Activated naive CD8-positive, alpha-beta T cell treated with anti-CD3 and anti-CD28 coated beads, Interleukin-2, amount 50 U/mL, for 24 hours (primary cell): ENCODE measurements at places on chromosomes 16 and 17.

GRCh38 chr16:89536371-89536770 lies 24.1 kb upstream of the RPL13 start:
- H3K27me3 ChIP-seq, result no peaks in the 10 kb centered on the region
- DNase-seq, result no peak
- peaks cover 28% of the 10 kb centered on the region for H3K36me3 ChIP-seq
- H3K27ac ChIP-seq, result no peak overlapping the region
- H3K4me3 ChIP-seq, result no peak overlapping the region

- H3K4me3 ChIP-seq, result no peak overlapping the region
- no peak overlapping the region for H3K27ac ChIP-seq
- H3K27me3 ChIP-seq, result peaks cover 3% of the 10 kb centered on the region
- no peak for DNase-seq
Measured at GRCh38 chr17:55190748-55191147, 74.0 kb upstream of the HLF start.

- H3K36me3 ChIP-seq, result no peaks in the 10 kb centered on the region
- no peak overlapping the region for H3K27ac ChIP-seq
- no peak for DNase-seq
- peaks cover 20% of the 10 kb centered on the region for H3K4me1 ChIP-seq
- no peak overlapping the region for H3K4me3 ChIP-seq
- peaks cover 31% of the 10 kb centered on the region for H3K27me3 ChIP-seq
Measured at GRCh38 chr17:48490451-48490892, 40.3 kb downstream of the HOXB1 start.

GRCh38 chr17:2705263-2705662 lies 6.3 kb downstream of the CLUH start:
- peaks cover 25% of the 10 kb centered on the region for H3K4me1 ChIP-seq
- DNase-seq, result no peak
- no peak overlapping the region for H3K27ac ChIP-seq
- H3K27me3 ChIP-seq, result no peaks in the 10 kb centered on the region
- peaks cover 26% of the 10 kb centered on the region for H3K36me3 ChIP-seq

- H3K36me3 ChIP-seq, result no peaks in the 10 kb centered on the region
- H3K27ac ChIP-seq, result no peak overlapping the region
- H3K4me3 ChIP-seq, result no peak overlapping the region
- no peaks in the 10 kb centered on the region for H3K27me3 ChIP-seq
- DNase-seq, result no peak
Measured at GRCh38 chr17:31572341-31572740, 180.9 kb downstream of the RAB11FIP4 start.

DNA sequence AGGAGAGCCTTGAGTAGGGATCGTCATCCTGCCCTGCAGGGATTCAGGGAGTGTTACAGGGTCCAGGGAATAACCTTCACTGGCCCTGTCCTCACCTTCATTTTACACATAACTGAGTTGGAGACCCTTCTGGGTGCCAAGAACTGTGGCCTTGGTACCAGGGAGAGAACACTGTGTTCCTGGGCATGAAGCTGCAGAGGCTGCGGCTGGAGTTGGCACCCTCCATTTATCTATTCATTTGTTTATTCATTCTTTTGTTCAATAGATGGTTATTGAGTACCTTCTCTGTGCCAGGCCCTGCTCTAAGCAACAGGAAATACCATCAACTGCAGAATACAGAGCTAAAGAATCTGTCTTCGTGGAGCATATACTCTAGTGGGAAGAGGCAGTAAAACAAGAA lies 6.7 kb downstream of the ABCC3 start:
- no peak overlapping the region for H3K4me3 ChIP-seq
- no peak for DNase-seq
- H3K4me1 ChIP-seq, result no peaks in the 10 kb centered on the region
- peaks cover 24% of the 10 kb centered on the region for H3K27me3 ChIP-seq
- no peak overlapping the region for H3K27ac ChIP-seq
- H3K36me3 ChIP-seq, result no peaks in the 10 kb centered on the region

GRCh38 chr16:9913604-9914326 lies 268.5 kb downstream of the GRIN2A start:
- no peaks in the 10 kb centered on the region for H3K4me1 ChIP-seq
- no peak for DNase-seq
- no peaks in the 10 kb centered on the region for H3K36me3 ChIP-seq
- no peak overlapping the region for H3K4me3 ChIP-seq

- peak overlapping the region; percentile 100 for H3K4me3 ChIP-seq
- DNase-seq, result no peak
- H3K36me3 ChIP-seq, result peaks cover 2% of the 10 kb centered on the region
- peak overlapping the region; percentile 68 for H3K27ac ChIP-seq
- H3K4me1 ChIP-seq, result peaks cover 24% of the 10 kb centered on the region
Measured at GRCh38 chr17:47099451-47099986, 89.6 kb downstream of the CDC27 start.

- peak overlapping the region; percentile 95 for H3K27ac ChIP-seq
- peaks cover 2% of the 10 kb centered on the region for H3K27me3 ChIP-seq
- H3K4me1 ChIP-seq, result peaks cover 41% of the 10 kb centered on the region
- H3K36me3 ChIP-seq, result peaks cover 10% of the 10 kb centered on the region
- peak; percentile 87 for DNase-seq
- H3K4me3 ChIP-seq, result no peak overlapping the region
Measured at GRCh38 chr17:38735161-38735997, 5.2 kb downstream of the CISD3 start.

GRCh38 chr16:85935974-85936760 lies 37.2 kb downstream of the IRF8 start:
- no peaks in the 10 kb centered on the region for H3K27me3 ChIP-seq
- peaks cover 25% of the 10 kb centered on the region for H3K36me3 ChIP-seq
- H3K4me3 ChIP-seq, result peak overlapping the region; percentile 57
- peak overlapping the region; percentile 95 for H3K27ac ChIP-seq

DNA sequence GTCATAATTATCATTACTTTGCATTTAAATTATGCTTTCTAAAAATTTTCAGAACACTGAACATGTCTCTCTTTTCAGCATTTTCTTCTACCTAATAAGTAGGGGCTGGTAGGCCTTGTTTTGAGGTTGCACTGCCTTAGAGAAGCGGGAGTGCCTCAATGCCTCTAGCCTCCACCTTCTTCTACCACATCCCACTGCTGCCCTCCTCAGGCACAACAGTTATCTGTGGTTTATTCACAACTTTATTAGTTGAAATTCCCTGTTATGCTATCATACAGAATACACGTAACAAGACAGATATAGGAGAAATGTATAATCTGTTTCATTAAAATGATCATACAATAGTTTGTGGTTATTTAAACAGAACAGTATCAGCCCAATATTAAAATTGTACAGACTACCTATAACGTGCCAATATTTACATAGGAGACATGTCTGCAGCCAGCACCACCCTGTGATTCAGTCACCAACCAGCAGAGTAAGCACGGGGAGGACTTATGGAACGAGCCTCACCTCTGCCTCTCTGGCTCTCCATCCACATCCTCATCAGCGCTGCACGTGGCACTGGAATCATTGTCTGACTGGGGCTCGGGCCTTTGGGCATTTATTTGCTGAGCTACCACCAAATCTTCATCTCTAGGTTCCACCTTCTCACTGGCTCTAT lies 101.2 kb downstream of the TTC19 start:
- DNase-seq, result no peak
- no peaks in the 10 kb centered on the region for H3K27me3 ChIP-seq
- peak overlapping the region; percentile 26 for H3K27ac ChIP-seq
- no peaks in the 10 kb centered on the region for H3K4me1 ChIP-seq
- peaks cover 53% of the 10 kb centered on the region for H3K36me3 ChIP-seq

DNA sequence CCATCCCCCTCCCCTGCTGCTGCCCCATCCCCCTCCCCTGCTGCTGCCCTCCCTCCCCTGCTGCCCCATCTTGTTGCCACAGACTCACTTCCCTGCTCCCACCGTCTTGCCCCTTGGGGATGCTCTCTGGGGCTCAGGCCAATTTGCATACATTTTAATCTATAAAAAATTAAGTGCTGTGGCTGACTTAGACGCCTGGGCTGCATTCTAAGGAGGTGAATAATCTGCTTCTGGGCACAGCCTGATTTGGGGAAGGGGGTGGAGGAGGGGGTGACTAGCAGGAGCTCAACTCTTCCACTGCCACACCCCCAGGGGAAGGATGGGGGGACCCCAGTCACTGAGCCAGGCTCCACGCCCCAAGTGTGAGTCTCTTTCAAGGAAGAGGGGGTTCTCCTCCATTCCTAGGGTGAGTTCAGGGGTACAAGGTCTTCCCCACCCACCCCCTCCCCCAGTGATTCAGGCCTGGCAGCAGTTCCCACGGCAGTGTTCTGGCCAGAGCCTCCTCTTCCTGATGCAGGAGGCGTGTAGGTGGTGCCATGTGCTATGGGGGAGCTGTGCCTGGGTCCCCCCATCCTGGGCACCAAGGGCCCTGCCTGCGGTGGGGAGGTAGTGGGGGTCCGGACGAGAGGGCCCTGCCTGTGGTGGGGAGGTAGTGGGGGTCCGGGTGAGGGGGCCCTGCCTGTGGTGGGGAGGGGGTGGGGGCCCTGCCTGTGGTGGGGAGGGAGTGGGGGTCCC lies 5.0 kb downstream of the DPH1 start:
- no peak overlapping the region for H3K4me3 ChIP-seq
- H3K27ac ChIP-seq, result no peak overlapping the region
- H3K27me3 ChIP-seq, result no peaks in the 10 kb centered on the region
- peaks cover 18% of the 10 kb centered on the region for H3K4me1 ChIP-seq
- H3K36me3 ChIP-seq, result peaks cover 6% of the 10 kb centered on the region
